ENCODE measurements at places on chromosomes 4 and X.

DNA sequence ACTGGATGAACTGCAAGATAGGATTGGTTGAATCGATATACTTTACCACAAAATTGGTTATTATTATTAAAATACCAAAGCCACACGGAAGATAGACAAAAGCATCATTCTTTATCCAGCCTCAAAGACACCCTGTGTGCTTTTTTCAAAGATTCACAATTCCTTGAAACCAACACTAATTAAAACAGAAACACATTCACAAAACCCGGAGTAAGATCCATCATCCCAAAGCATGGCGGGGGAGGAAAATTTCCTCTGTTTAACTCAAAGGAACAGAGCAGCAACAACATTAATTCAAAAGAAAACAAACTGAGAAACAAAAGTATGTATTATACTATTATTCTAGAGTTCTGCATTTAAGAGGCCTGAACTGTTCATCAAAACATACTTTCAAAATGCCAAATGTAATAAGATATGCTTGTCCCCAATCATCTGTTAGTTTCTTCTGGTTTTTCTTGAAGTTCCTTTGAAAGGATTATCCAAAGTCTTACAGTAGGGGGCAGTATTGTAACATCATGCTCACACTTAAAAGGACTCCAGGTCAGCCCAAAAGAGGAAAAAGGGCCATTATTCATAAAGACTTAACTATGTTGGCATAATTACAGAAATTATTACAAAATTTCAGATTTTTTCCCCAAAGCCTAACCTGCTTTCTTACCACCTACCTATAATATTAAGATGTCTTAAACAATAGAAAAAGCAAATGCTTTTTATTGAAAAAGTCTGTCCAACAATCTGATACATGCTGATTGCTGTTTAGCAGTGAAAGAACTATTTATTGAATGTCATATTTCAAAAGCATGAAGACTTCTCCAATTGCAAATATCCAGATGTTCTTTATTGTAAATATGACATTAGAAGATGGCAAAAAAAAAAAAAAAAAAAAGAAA lies 168.7 kb downstream of the SCFD2 start:
- peak; percentile 23 for DNase-seq

- peak; percentile 28 for DNase-seq
These were observed 660.5 kb upstream of the SPANXN1 start for GRCh38 chrX:144586756-144587155.

DNA sequence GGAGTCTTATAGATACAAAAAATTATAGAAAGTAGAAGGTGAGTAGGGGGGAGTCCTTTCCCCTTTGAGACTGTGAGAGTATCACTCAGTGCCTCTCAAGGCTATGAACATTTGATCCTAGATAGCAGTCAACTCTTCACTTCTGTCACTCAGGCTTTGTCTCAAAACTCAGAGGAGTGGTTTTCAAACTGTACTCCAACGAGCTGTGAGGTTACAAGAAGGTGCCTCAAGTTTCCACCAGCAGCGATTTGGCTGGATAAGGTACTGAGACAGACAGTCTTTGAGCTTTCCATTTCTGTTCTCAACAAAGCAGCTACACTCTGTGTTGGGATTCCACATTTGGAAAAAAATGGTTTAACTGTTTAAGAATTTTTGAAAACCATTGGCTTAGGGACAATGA lies 48.0 kb upstream of the NDST3 start:
- DNase-seq, result no peak

- peak; percentile 93 for DNase-seq
These were observed at the start of gene PHF8 for GRCh38 chrX:54044126-54044876. Gene PHF8, minus strand, starts transcription at chrX:54044473. Its CDS starts 1,745 bp downstream, at chrX:54042728.

GRCh38 chrX:18051690-18052089 lies 169.0 kb downstream of the BEND2 start:
- DNase-seq, result no peak

- DNase-seq, result peak; percentile 54
These were observed 66.7 kb upstream of the PGRMC2 start for GRCh38 chr4:128354205-128354821.

- no peak for DNase-seq
These were observed 202.0 kb downstream of the DCLK2 start for GRCh38 chr4:150280081-150280895.

DNA sequence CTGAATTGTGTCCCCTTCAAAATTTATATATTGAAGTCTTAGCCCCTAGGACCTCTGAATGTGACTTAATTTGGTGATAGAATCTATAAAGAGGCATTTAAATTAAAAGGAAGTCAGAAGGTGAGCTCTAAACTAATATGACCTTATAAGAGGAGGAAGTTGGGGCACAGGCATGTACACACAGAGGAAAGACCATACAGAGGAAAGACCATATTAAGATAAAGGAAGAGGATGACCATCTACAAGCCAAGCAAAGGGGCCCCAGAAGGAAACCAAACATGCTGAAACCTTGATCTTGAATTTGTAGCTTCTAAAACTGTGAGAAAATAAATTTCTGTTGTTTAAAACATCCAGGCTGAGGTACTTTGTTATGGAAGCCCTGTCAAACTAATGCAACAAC lies 26.9 kb upstream of the CYBB start:
- no peak for DNase-seq

DNA sequence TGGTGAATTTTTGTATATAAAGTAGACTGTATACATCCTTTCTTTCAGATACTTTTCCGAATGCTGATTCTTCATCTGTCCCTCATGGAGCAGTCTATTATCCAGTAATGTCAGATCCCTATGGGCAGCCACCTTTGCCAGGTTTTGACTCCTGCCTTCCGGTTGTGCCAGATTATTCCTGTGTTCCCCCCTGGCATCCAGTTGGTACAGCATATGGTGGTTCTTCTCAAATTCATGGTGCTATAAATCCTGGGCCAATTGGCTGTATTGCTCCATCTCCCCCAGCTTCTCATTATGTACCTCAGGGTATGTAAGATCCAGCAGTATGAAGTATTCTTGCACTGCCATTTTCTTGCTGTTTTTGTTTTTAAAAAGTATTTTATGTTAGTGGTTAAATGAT lies 78.7 kb downstream of the ALG13 start:
- DNase-seq, result no peak

DNA sequence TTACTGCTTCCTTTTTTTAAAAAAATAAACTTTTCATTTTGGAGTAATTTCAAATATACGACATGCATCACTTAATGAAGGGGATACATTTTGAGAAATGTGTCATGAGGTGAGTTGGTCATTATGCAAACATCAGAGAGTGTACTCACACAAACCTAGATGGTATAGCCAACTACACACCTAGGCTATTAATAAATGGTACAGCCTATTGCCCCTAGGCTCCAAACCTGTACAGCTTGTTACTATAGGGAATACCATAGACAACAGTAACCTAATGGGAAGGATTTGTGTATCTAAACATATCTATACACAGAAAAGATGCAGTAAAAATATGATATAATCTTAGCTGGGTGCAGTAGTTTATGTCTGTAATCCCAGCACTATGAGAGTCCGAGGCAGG lies 29.1 kb downstream of the SETD7 start:
- no peak for DNase-seq

- no peak for DNase-seq
These were observed 433.3 kb downstream of the ADAM29 start for GRCh38 chr4:175351473-175351872.

GRCh38 chr4:94228493-94229216 lies 21.0 kb downstream of the SMARCAD1 start:
- DNase-seq, result no peak

GRCh38 chrX:38403834-38404233 lies 51.4 kb downstream of the OTC start:
- DNase-seq, result no peak

DNA sequence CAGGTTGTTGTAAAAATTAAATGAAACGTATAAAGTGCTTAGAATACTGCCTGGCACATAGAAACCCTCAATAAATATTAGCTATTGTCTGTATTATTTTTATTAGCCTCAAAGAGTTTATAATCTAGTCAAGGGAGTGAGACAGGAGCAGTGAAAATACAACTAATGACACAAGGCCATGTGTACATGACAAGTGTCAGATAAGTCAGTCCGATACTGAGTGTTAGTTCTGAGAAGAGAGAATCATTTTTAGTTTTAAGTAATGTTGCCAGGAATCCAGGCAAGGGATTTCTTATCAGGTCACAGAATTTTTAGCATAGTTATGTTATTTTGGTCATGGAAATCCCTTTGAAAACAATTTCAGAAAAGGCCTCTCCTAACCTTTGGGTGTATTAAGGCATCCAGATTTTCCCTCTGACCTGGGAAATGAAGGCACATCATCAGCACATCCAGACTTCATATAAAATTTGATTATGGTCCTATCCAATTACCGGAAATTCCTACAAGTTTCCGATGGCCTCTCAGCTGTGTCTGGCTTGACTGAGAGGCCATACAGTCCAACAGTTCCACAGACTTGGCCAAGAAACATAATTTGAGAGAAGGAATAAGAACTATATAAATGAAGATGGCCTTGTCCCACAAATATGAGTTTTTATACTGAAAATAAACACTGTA lies 35.7 kb downstream of the PPARGC1A start:
- DNase-seq, result no peak

Measured in DMS153 (cell line).